ENCODE measurements at places on chromosomes 1 and 21. TPM values are rescaled to one million over a fixed set of nuclear protein-coding genes. Genes with fewer than 3 reads are reported as not detected.

The OR2L3 gene
- not detected for total RNA-seq

The PROK1 gene
- not detected for total RNA-seq

DNA sequence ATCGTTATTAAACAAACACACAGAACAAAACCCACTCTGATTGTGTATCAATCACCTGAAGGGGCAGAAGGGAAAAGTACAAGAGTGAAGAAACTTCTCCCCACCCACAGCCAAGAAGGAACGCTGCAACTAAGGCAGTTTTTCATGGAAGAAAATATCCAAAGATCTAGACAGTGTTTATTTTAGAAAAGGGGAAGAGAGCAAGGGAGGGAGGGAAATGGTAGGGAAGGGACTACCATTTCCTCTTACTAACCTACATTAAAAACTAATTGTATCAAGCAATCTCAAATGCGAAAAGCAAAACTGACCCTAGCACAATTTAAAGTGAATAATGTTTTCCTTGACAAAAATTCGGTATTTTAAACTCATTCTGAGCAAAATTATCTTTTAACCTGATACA is 3.5 kb downstream of the NRIP1 start:
- DNase-seq, result no peak
- no peak overlapping the region for H3K4me3 ChIP-seq
- H3K4me1 ChIP-seq, result peaks cover 40% of the 10 kb centered on the region
- H3K27me3 ChIP-seq, result no peaks in the 10 kb centered on the region

The SMIM34 gene
- not detected for total RNA-seq

The SERPINC1 gene
- not detected for total RNA-seq

The GPATCH4 gene
- 22.8 TPM for total RNA-seq

The TTC34 gene
- total RNA-seq, result 0.31 TPM
